ENCODE measurements at places on chromosomes 12 and 14.

DNA sequence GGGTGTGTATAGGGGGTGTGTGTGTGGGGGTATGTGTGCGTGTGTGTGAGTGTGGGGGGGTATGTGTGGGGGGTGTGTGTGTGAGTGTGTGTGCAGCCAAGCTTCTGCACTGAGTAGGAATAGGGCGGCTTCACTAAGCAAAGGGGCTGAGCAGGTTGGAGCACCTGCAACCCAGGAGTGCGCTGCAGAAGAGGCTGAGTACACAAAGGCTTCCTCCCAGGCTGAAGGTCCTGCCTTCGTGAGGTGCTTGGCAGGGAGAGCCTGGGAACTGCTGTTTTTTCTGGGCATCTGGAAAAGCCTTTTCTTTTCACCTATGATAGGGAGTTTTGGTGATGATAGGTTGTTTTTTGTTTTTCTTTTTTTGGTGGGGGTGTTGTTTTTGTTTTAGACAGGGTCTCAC, 6.0 kb upstream of the NUDT14 start:
- DNase-seq = no peak

- no peak for DNase-seq
These were observed 43.4 kb upstream of the LIMA1 start for GRCh38 chr12:50326590-50327284.

- DNase-seq = no peak
These were observed 610 bp upstream of the KMT2D start for GRCh38 chr12:49061157-49061650.

- DNase-seq = no peak
These were observed at the start of gene CCDC196 for GRCh38 chr14:66485910-66486421. CCDC196 (plus strand) TSS chr14:66486371; CDS start chr14:66486503, 132 bp downstream.

DNA sequence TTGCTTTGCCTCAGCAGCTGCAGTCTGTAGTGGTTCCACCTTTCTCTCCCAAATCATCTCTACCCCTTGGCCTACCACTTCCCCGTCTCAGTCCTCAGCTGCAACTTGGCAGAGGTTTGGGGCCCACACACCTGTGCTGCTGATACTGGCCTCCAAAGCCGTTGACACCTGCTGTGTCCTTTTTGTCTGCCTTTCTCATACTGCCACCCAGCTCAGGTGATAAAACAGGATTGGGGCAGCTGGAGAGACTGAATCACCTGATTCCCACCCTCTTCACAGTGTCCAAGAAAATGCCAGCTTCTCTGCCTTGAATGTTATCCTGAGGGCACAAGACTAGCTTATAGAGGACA, 103.7 kb downstream of the ETV6 start:
- no peak for DNase-seq

DNA sequence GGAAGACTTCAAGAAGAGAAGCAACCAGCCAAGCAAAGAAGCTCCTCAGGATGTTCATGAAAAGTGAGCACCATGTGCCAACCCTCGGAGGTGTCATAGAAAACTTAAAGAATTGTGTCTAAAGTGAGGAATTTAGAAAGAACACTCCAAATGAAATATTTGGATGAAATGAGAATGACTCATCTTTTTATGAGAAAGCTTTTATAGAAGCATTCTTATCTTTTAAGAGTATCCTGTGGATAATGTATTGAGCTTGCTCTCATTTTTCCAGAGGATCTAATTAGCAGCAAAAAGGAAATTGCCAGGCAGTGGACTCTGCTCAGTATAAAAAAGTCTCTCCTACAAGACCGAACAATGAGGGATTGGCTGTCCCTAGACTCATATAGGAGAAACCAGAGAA, 454.9 kb downstream of the LRIG3 start:
- DNase-seq = no peak

GRCh38 chr12:108831309-108831991, 25.9 kb downstream of the SSH1 start:
- DNase-seq = no peak

Measured in GOT3 (cell line).